Stimulated activated CD8-positive, alpha-beta memory T cell treated with anti-CD3 and anti-CD28 coated beads, Interleukin-2, amount 100 ng/mL, for 48 hours (primary cell): ENCODE measurements at places on chromosomes 12 and 14.

DNA sequence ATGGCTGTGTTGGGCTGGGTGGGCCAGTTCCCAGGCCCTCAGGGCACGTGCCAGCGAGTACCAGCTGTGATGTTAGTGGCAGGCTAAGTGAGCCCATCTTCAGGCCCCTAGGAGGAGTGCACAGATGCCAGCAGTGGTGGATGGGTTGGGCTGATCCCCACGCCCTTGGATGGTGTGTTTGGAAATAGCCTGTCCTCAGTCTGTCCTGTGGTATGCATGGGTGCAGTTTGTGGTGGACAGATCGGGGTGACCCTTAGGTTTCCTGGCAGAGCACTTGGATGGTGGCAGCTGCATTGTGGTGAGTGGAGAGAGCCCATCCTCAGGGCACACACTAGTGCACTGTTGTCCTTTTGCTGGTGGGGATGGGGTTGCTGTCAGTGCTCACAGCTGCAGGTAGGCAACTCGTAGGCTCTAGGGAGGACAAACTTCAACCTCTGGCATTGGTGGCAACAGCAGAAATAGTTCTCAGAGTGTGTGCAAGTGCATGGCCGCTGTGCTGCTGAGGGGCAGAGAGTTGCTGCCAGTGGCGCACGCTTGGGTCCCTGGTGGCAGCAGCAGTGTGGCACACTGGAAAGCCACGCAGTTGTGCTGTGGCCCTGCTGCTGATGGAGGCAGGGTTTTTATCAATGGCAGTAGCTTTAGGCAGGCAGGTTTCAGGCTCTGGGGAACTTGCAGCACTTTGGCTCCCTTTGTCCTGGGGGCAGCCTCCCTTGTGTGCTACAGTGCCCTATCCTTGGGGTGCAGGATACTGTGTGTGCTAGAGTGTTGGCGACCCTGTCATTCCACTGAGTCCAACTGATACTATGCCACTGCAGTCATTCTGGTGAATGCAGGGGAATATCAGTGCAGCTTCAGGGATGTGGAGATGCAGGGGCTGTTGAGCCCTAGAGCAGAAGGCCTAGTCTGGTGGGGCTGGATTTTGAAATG lies 65.5 kb downstream of the FBXO33 start:
- DNase-seq = no peak

DNA sequence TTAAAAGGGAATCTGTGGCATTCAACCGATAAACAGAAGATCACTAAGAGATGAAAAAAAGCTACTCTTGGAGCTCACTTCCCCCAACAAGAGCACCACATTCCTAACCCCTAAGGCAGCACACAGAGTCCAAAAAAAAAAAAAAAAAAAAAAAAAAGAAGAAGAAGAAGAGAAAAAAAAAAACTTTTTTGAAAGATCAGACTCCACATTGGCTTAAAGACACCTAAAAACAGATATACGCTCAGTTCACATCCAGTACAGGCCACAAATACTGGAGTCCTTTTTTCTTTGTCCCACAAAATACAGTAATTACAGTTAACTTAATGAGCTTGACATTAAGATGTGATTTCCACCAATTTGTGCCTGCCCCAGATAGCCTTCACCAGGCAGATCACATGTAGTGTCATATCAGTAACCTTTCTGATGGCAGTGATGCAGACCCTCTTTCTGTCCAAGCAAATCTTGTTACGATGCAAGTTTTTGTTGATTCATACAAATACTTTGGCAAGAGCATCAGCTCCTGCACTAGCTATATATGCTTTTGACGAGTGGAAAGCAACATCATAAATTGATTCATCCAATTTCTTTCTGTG lies 20.7 kb downstream of the COCH start:
- DNase-seq = no peak

DNA sequence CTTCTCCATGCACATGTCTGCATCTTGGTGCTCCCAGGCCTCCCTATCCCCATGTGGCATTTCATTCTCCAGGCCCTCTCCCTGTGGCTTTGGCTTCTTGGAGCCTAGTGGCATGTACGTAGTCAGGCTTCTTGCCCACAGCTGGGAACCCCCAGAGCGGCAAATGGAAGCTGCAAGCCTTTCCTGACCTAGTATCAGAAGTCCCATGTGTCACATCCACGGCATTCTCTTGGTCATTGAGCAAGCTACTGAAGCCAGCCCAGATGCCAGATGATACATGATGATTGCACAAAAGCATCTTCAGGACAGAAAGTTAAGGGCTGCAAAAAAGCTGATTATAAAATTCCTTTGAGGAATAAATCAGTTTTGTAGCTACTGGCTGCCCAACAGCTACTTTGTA lies 154.9 kb downstream of the PELI2 start:
- DNase-seq = no peak

DNA sequence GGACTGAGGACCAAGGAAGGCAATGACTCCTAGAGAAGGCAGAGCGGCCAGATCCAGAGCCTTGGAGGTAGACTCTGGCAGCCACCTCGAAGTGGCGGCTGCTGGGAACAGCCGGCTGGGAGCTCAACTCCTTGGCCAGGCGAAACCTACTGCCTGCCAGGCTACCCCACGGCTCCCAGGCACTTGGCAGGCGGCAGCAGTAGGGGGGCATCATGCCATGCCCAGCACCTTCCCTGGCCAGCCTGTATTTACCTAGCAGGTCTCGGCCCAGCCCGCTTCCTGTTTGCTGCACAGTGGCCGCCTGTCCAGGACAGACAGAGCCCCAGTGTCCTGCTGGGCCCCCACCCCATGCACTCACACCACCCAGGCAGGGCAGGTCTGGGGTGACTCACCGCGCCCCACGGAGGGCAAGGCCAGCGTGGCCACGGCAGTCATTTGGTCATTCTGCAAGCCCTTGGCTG lies 10.2 kb downstream of the TRPV4 start:
- no peak for DNase-seq

- no peak for DNase-seq
Measured at GRCh38 chr12:67981287-67982162, 7.7 kb upstream of the IFNG-AS1 start.
